ENCODE measurements at places on chromosomes 5 and 9.

GRCh38 chr5:147805030-147805454 is 22.5 kb upstream of the JAKMIP2 start:
- no peak for DNase-seq

DNA sequence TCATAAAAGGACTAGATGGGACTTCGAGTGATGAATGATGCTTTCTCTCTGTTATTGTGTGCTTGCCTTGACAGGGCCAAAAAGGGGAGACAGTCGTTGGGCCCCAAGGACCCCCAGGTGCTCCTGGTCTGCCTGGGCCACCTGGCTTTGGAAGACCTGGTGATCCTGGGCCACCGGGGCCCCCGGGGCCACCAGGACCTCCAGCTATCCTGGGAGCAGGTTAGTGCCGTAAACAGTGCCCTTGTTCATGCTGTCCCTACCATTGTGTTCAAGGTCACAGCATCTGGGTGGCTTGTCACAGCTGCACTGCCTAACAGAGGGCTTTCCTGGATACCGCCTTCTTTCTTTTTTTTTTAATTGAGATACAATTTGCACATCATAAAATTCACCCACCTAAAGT is 48.7 kb upstream of the TGFBR1 start:
- DNase-seq, result no peak

DNA sequence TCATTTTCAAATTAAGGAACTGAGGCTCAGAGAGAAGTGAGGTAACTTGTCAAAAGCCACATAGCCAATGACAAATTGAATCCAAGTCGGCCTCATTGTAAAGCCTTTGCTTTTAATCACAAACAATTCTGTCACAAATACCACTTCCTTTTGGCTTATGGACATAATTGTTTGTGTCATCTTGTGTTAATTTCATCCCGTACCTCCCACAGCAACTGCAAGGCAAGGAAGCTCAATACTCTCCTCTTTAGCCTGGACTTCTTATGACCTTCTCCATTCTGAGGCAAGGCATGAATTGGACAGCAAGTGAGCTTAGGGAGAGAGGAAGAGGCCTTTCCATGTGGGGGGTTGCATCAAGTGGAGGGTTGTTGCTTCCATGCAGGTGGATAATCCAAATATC is 62.2 kb upstream of the SLC2A8 start:
- DNase-seq, result no peak

DNA sequence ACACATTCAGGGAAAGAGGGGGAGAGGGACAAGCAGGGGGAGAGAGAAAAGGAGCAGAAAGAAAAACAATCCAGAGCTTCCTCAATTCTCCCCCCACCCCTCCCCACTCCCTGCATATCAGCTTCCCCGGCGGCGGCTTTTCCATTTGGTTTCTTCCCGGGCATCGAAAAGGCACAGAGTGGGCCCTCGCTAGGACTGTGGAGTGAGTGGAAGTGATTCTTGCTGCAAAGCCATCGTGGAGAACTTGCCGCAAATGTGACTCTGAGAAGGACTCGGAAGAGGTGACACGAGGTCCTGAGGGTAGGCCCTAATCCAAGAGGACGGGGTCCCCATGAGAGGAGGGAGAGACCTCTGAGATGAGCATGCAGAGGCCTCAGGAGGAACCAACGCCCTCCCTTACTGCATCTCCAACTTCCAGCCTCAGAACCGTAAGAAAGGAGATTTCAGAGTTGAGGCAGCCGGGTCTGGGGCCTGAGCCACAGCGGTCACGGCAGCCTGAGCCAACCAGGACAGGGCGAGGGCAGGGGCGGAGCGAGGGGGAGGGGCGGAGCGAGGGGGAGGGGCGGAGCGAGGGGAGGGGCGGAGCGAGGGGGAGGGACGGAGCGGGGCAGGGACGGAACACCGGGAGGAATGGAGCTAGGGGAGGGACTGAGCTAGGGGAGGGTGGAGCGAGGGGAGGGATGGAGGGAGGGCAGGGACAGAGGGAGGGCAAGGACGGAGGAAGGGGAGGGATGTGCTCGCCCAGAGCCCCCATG is 21.2 kb upstream of the SARDH start:
- no peak for DNase-seq

GRCh38 chr9:95512709-95513095 is 4.1 kb downstream of the PTCH1 start:
- no peak for DNase-seq

GRCh38 chr5:78353520-78353919 is 6.9 kb upstream of the SCAMP1 start:
- DNase-seq, result no peak

GRCh38 chr9:137833721-137834613 is 43.6 kb upstream of the CACNA1B start:
- no peak for DNase-seq

DNA sequence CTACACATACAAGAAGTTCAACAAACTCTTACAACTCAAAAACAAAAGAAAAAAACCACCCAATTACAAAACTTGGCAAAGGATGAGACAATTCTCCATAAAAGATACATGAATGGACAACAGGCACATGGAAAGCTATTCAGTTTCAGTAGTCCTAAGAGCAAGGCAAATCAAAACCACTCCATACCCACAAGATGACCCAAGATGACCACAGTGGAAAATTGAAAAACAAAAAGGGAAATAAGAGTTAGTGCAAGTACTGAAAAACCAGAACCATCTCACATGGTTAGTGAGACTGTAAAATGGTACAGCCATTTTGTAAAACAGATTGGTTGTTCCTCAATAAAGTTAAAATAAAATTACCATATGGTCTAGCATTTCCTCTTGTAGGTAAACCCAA is 287.1 kb upstream of the CDH9 start:
- no peak for DNase-seq

GRCh38 chr5:1524481-1524798 is 680 bp upstream of the LPCAT1 start:
- DNase-seq, result peak; percentile 3

DNA sequence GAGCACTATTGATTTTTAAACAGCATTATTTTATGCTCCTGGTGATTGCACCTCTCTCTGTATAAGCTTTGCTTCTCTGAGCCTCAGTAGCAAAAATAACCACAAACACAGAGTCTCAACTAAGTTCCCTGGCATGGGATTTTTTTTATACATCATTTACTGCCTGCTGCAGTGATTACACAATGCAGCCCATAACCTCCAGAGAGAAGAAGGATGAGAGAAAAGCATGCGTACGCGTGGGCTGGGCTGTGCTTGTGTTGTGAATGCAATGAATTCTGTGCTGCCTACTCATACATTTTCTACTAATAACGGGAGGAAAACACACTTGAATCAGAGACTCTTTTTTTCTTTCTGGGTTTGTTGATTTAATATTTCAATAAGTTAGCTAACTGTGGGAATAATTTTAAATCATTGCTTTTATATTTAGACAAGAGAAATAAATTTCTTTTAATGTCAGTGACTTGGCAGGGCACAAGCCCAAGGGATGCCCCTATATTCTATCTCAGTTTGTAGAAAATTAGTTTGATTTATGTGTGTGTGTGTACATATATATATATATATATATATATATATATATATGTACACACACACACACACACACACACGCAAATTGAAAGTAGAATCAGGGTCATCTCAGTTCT is 351.5 kb downstream of the MED10 start:
- DNase-seq, result no peak

GRCh38 chr5:128774605-128775004 is 190.7 kb upstream of the SLC27A6 start:
- DNase-seq, result no peak

DNA sequence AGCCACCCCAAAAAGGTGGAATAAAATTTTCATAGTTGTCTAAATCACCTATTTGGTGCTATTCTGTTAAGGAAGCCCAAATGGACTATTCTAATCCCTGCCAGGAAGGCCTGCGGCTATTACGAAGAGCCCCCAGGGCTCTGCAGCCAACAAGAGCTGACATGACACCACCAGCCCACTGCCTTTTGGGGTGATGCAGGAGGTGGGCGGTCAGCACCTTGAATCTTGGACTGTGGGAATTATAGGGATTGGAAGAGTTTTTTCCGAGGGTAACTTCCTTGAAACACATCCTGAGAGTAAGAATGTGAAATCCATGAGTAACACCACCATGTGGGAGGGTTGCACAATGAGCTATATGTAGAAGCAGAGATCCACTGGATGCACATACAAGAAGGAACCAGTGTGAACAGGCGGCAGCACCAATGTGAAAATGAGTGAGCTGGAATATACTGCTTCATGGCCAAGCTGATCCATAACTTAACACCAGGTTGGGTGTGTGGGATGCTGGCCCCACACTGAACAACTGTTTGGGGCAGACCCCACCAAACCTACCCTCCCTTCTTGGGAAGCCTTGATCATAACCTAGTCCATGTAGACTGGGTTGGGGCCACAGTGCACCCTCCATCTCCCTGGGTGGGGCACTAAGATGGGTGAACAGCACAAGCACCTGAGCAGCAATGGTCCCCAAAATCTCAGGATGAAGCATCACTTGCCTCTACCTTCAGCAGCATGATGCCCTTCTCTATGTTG is 239.0 kb downstream of the FSTL4 start:
- DNase-seq, result no peak

- no peak for DNase-seq
These were observed 70.5 kb downstream of the CDKN2A start for GRCh38 chr9:21923694-21924093.

DNA sequence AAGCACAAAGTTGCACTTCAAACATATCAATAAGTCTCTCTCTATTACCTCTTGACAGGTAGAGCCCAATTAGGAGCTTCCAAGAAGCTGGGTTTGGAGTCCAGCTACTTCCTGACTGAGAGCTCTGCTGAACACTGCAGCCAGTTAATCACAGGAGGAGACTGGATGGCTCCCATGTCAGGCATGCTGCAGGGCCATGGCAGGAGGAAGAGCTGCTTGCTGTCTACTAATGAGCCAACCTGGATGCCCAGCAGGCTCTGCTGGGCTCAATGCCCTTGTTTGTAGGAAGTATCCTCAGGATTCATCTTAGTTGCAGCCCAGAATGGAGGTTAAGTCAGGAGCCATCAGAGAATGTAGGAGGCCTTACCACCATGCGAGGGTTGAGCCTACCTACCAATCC is 91.9 kb downstream of the TMEM215 start:
- DNase-seq, result no peak

DNA sequence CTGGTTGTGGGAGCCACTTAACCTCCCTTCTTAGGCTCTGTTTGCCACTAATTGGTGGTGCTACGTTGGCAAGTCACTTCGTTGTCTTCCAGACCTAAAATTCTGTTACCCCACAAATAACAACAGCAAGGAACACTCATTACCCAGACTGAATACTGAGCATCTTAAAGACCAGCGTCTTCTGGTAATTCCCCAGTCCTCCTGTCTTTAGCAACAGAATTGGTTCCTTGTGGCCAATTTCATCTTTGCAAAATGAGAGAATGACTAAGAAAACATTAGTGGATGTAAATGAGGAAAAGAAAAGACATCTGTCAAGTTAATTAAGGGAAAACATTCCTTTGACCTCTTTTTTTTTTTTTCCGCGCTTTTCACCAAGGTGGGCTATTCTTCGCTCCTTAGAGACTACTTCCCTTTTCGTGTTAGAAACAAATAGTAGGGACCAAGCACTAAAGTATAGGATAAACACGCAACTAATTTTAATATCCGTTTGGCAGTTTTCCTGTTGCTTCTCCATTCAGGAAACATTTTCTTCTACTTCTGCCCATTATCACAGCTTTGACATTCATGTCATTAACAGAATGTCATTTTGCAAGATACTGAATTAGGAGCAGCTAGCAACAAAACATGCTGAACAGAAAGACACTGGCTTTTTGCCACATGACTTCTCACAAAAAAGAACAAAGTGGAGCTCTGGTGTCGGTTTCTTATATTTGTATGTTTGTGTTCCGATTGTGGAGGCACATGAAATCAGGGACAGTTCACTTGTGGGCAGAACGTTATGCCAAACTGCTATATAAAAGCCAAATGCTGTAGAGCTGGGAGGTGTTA is 154.2 kb downstream of the CD180 start:
- no peak for DNase-seq

DNA sequence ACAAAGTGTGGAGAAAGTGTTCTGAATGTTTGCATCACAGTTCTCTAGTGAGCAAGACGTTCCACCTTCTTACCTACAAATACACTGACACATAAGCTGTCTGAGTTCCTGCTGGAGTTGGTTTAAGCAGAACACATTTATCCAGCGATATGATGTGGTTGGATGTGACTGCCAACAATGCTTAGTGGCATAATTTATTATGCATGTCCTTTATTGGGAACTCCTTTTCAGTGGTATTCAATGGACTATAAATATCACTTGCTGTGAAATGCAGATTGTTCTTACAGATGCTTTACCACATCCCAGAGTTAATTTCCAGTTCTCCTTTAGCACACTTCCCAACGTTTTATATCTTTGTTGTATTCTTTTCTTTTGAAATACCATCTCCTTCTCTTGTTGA is 222.2 kb downstream of the LURAP1L start:
- DNase-seq, result no peak

DNA sequence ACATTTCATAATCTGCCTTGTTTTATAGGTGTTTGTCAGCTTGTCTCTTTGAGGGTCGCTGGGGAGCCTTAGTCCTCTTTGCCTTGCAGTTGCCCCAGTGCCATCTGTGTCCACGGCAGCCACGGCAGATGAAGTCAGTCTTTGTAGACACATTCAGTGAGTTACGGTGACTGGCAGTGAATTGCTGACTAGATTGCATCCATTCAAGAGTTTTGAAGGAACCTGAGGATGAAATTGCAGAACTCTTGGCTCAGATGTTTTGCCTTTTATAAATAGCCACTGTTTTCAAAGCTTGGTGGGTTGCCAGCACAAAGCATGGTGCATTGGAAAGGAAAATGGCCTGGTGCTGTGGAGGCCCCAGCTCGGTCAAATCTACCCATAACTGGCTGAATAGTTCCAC is 125.6 kb downstream of the TRIO start:
- no peak for DNase-seq

- DNase-seq, result no peak
These were observed 33.5 kb upstream of the ALDOB start for GRCh38 chr9:101469026-101469425.

- no peak for DNase-seq
These were observed 9.0 kb upstream of the MOB3B start for GRCh38 chr9:27538647-27539046.

- DNase-seq, result no peak
These were observed 130.5 kb upstream of the CPEB4 start for GRCh38 chr5:173757403-173758209.

DNA sequence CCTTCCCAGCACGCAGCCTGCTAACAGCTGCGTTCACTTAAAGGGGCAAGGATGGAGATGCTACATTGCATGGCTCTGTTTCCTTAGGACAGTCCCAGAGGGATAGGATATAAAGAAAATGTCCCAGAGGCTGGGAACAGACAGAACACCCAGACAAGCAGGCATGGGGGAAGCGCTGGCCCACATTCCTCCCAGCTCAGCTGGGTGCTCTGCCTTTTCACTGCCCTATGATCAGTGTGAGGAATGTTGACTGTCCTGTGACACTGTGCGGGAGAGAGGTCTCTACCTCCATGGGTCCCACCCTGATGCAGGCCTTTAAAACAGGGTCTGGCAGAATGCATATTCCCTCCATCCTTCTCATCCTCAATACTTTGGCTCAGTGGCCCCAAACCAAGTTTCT is 459.4 kb upstream of the DMAC1 start:
- DNase-seq, result no peak

DNA sequence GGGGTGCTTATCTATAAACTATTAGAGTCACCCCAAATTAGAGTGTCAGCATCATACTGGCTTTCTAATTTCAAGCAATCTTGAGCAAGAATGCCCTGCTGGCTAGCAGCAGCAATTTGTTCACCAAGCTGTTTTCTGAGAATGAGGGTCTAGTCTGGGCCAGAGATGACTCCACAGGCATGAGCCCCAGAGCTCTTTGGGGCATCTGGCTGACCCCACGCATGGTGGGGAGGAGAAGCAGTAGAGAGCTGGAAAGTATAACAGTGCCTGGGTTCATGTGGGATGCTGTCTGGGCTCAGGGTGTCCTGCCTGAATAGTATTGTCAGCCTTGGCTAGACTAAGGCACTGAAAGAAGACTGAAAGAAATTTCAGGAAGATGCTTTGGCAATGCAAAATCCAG is 64.9 kb downstream of the C6 start:
- no peak for DNase-seq

Data from activated T-helper 1 cell treated with anti-CD3 and anti-CD28 coated beads, Interleukin-2, amount 50 U/mL, for 16 hours (primary cell).